ENCODE measurements at places on chromosomes 12 and 14.

GRCh38 chr14:45785240-45785639 lies 532.2 kb upstream of the MIS18BP1 start:
- no peak for DNase-seq

DNA sequence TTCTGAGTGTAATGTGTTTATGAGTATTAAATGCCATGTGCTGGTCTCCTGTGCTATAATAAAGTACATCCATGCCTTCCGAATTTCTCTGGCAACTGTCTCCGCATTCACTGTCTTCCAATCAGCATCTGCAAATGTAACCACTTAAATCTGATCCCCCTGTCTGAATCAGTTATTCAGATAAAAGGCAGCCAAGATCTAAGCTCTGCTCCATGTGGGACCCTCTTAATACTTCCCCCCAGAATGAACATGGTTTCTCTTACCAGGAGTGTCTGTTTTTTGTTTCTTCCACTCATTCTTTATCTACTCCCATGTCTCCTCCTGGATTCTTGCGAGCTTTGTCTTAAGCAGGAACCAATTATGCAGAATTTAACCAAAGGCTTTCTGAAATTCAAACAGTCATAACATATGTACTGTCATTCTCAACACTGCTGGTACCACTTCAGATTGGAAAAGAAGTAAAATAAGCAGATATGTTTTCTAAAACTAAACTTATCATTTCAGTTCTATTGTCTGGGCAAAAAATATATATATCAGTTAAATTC lies 996.7 kb upstream of the FLRT2 start:
- DNase-seq = no peak

DNA sequence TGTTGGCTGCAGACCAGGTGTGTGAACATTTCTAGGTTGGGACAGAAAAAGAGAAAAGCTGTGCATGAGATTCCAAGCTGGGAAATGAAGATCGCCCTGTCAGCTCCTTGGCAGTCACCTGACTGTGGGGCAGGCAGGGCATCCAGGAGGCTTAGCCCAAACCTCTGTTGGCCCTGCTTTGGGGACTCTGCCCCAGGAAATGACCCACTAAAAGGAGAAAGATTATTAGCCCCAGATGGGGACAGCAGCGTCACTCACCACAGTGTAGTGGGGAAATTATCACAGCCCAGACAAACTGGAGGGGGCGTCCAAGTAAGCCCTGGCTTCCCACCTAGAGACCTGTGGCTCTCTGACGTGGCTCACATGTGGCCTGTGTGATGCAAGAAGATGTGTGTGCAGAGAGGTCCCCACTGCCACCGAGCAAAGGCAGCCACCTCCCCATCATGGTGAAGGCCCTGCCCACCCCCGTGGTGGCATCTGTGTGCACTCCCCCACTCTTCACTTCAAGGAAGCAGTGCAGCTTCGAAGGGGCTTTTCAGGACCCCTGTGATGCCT lies 39.1 kb downstream of the DIO3 start:
- no peak for DNase-seq

GRCh38 chr14:44989497-44990440 lies 27.8 kb downstream of the TOGARAM1 start:
- DNase-seq = no peak

DNA sequence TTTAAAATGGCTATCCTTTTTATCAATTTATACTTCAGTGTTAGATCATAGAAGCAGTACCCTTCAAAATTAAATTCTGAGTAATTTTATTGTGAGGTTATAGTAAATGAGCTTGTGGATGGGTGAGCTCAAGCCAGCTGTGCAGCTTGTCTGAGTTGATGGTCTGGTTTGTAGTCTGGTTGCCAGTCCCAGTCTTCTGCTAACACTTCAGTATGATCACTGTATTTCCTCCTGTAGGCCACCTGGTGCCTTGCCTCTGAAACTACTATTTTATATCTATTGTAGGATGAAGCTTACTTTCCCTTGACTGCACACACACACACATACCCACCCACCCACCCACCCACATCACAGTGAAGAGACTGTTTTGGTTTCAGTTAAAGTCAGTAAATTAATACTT lies 496.4 kb downstream of the PCNX1 start:
- peak; percentile 31 for DNase-seq

GRCh38 chr14:84694161-84694560 lies 835.8 kb upstream of the FLRT2 start:
- no peak for DNase-seq

DNA sequence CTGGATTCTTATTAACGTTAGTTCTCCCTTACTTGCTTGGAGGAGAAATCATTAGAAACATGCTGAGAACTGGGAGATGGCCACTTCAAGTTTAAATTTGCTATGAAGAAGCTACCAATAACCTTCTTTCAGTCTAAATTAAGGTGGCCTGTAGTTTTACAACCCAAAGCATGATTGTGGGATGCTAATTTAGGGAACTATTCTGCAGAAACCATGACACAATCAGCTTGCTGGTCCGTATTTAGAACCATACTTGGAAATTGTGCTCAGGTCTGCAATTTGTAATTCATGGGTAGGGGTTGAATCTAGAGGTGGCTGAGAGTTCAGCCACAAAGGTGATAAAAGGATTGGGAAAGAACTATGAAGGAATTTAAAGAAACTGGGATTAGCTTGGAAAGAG lies 405.7 kb downstream of the RAD51B start:
- DNase-seq = no peak

- no peak for DNase-seq
Observed at GRCh38 chr14:55767286-55767685, 187.3 kb downstream of the KTN1 start.

- DNase-seq = no peak
Observed at GRCh38 chr14:34051966-34052657, 101.2 kb upstream of the EGLN3 start.

DNA sequence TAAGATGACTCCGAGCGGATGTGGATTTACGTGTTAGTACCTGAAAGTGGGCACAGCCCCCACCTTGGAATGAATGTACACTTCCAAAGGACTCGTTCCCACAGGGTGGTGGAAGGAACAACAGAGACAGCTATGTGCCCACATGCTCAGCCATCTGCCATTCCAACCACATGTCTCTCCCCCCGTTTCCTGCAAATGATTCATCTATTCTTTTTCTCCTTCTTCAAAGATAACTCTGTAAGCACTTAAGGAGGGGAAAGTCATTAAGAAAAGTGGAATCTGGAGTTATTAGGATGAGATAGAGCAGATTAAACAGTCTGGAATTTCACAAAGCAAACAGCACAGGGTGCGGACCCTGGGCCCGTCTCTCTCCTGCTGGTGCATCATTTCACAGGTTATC lies 18.5 kb upstream of the DUSP6 start:
- peak; percentile 91 for DNase-seq

GRCh38 chr12:42758806-42759205 lies 169.3 kb upstream of the PRICKLE1 start:
- DNase-seq = no peak

- DNase-seq = no peak
Observed at GRCh38 chr12:614411-614970, 48.8 kb downstream of the NINJ2 start.

DNA sequence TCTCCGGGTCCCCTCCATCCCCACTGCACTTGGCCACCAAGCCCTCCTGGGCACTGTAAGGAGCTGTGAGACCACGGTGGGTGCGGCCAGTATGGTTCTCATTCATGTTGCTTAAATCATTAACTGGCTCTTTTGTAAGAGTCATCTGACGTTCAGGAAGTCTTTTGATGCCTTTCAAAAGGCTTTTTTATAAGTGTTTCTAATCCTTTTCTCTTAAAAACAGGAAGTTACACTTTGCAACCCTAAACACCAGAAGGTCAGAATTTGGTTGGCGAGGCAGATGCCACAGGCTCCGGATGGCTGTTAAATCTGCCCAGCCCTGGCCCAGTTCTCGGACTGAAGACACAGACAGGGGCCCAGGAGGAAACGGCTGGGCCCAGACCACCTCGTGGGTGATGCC lies 26.1 kb upstream of the DIO3 start:
- no peak for DNase-seq

GRCh38 chr14:73502017-73502619 lies 11.4 kb downstream of the RIOX1 start:
- DNase-seq = no peak

Measured in HFFc6 (cell line).